Left lung (tissue), 14 donors: ENCODE measurements at places on chromosomes 16 and 17.

GRCh38 chr17:27038676-27039075 is 255.2 kb upstream of the WSB1 start:
- no peak for DNase-seq

- DNase-seq = no peak
These were observed 108.9 kb downstream of the ENGASE start for GRCh38 chr17:79183293-79184158.

GRCh38 chr17:19345486-19346350 is 16.8 kb downstream of the B9D1 start:
- DNase-seq = no peak

DNA sequence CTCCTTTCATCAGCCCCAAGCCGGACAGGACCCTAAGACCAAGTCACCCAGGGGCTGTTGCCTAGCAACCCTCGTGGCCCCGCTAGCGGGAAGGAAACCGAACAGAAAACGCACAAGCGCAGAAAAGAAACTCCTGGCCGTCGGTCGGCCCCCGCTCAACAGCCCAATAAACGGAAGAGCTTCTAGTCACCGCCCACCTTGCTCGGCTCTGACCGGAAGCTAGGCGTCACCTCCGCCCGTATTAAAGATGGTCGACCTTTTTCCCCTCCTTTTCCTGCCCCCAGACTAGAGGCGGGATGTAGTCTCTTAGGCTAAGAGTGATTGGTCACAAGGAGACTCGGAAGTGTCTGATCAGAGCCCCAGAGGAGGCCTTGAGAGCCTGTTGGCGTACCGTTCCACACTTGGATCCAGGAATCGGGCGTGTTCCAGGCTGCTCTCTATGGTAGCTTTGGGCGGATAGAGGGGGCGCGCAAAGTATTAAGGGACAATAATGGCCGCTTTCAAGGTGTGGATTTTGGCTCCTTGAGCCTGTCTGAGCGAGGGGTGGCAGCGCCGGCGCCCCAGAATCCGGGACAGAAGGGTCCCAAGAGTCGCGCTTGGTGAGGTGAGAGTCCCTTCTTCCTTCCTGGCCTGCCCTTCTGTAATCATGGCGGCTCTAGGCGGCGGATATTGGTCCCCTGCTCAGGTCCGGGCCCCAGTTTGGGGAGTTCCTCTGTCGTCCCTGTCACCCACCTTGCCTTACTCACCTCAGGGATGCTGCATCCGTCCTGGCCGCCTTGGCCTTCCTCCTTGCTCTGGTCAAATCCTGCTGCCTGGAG is at the start of the genes DHX38 and TXNL4B:
Gene DHX38 (plus strand): TSS at position 400 of the 818 bp plus-strand sequence. CDS start 2,311 bp downstream, outside the sequence.
Gene TXNL4B (minus strand): TSS at position 173 of the 818 bp plus-strand sequence. CDS start 2,871 bp downstream, outside the sequence.
- DNase-seq = peak; percentile 92

GRCh38 chr17:18916816-18917500 is 35.0 kb upstream of the SLC5A10 start:
- DNase-seq = no peak

- DNase-seq = peak; percentile 72
These were observed 604 bp downstream of the PRR14 start for GRCh38 chr16:30651124-30652004.

DNA sequence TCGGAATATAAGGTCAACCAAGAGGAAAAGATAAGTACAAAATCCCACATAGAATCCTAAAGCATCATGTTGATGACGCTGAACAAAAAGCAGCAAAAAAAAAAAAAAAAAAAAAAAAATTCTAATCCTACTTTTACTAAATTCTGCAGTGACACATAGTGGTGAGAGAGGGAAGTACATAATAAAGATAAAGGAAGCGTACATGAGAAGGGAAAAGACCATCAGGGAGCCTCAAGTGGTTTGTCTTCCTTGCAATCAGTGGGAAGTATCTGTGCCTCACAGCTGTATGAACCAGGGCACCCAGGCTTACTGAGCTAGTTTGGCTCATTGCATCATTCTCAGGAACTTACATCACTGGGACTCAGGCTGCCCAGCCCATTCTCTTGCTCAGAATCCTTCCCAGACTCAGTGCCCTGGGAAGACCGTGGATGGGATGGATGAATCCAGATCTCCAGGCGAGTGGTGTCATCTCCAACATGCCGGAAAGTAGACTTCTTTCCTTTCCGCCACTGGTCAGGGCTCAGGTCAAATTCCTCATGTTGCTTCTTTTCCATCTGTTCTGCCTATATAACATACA is 21.2 kb downstream of the SMG6 start:
- DNase-seq = peak; percentile 71

GRCh38 chr16:21984062-21984461 is 16.9 kb downstream of the PDZD9 start:
- no peak for DNase-seq

GRCh38 chr16:21593530-21594289 is 5.7 kb upstream of the METTL9 start:
- no peak for DNase-seq

DNA sequence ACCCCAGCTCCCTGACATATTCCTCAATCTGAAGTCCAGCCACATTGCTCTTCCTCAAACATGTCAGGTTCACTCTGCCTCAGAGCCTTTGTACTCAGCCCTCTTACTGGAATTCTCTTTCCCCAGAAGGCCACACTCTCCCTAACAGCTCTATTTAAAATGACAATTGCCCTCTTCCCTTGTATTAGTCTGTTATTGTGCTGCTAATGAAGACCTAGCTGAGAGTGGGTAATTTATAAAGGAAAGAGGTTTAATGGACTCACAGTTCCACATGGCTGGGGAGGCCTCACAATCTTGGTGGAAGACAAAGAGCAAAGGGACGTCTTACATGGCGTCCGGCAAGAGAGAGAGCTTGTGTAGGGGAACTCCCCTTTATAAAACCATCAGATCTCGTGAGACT is 46.0 kb downstream of the HS3ST2 start:
- DNase-seq = no peak

- DNase-seq = no peak
These were observed 3.5 kb upstream of the CAPNS2 start for GRCh38 chr16:55562936-55563335.

DNA sequence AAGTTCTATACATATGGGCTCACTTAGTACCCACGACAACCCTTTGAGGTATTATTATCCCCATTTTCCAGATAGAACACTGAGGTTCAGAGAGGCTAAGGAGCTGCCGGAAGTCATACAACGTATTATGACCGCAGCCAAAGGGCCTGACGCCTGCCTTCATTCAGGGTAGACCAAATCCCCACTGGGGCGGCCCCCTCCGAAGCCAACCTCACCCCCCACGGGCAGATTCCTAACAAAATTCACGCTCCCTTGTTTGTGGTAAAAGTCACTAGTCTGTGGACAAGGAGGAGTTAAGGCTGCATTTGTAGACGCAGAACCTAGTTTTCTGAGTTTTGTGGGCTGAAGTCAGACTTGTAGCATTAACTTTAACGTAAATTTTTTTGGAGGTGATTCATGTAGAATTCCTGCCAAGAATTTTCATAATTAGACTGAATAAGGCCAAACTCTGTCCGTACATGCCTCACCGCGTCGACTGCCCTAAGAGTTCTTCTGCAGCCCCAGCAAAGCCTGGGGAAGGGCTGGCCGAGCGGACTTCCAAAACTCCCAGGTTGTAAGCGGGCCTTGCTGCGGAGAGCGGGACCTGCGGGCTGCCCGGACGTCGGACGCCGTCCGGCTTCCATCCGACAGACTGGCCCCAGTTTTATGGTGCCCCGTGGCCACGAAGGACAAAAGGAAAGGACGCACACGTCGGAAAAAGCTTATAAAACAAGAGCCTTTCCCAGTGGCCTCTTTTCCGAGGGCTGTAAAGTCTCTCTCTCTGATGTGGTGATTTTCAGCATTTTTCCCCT is 75.7 kb downstream of the NXN start:
- no peak for DNase-seq

DNA sequence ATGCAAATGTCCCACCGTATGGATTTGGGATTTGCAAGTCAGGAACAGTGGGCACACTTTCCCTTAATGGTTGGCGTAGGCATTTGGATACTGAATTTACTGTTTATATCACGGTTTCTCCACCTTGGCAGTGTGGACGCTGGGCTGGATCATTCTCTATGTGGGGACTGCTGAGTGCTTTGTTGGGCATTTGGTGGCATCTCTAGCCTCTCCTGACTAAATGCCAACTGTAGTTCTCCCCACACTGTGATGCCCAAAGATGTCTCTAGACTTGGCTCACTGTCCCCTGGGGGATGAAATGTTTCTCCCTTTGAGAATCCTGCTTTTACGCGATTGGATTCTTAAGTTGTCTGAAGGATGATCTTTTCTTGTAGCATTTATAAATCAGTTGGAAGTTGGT is 49.0 kb downstream of the RBFOX1 start:
- no peak for DNase-seq

DNA sequence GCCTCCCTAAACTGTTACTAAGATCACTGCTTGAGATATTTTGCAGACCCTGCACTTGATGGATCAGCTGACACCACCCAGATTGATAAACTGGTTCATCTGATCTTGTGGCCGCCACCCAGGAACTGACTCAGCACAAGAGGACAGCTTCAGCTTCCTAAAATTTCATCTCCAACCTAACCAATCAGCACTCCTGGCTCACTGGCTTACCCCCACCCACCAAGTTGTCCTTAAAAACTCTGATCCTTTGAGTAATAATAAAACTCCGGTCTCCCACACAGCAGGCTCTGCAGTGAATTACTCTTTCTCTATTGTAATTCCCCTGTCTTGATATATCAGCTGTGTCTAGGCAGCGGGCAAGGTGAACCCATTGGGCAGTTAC is 174.8 kb downstream of the UTP18 start:
- no peak for DNase-seq

- no peak for DNase-seq
These were observed 8.4 kb downstream of the PRR29 start for GRCh38 chr17:64006361-64007088.
